ENCODE measurements at places on chromosomes 3 and 15. TPM values are rescaled to one million over a fixed set of nuclear protein-coding genes. Genes with fewer than 3 reads are reported as not detected.

GRCh38 chr3:37221407-37221806 is 47.0 kb upstream of the LRRFIP2 start:
- no peak overlapping the region for H3K4me3 ChIP-seq
- no peaks in the 10 kb centered on the region for H3K36me3 ChIP-seq
- H3K27me3 ChIP-seq: no peaks in the 10 kb centered on the region
- H3K27ac ChIP-seq: no peak overlapping the region
- no peaks in the 10 kb centered on the region for H3K4me1 ChIP-seq

DNA sequence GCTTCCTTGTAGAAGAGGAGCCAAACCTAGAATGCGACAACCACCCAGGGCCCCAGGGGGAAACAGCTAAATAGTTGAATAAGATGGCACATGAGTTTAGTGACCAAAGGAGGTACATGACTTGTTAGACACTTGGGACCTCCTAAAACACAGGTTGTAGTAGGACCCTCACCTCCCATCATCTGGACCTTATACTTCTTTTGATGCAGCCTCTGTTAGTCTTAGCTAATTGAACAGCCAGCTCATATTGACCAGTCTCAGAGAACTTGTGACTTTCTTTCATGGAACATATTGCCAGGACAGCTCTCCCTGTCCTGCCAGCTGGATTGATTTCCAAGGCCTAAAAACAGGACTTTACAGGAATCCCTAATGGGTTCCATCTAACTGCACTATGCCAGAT is 45.0 kb downstream of the SPSB4 start:
- H3K4me1 ChIP-seq: no peaks in the 10 kb centered on the region
- H3K27me3 ChIP-seq: no peaks in the 10 kb centered on the region
- no peaks in the 10 kb centered on the region for H3K36me3 ChIP-seq
- no peak overlapping the region for H3K4me3 ChIP-seq

- peaks cover 52% of the 10 kb centered on the region for H3K4me1 ChIP-seq
- DNase-seq: no peak
- H3K36me3 ChIP-seq: no peaks in the 10 kb centered on the region
- H3K27ac ChIP-seq: no peak overlapping the region
- H3K4me3 ChIP-seq: no peak overlapping the region
Observed at GRCh38 chr3:138938056-138938876, 8.7 kb downstream of the FOXL2 start.

Gene ACKR2
- polyA plus RNA-seq: 0.42 TPM

Gene SYNM
- 4.2 TPM for polyA plus RNA-seq

Gene GOLGA6L7
- polyA plus RNA-seq: not detected

DNA sequence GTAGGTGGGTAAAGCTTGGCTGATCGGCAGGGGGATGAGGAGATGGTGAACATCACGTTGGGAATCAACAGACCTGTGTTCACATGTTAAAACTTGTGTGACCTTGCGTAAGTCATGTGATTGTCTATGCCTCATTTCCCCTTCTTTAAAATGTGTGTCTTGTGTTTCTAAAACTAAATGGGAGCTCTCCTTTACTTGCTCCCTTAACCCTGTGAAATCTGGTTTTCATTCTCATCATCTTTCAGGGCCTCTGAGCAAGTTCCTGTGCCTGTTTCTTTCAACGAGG is 29.7 kb upstream of the IREB2 start:
- DNase-seq: no peak
- H3K4me3 ChIP-seq: no peak overlapping the region
- no peaks in the 10 kb centered on the region for H3K27me3 ChIP-seq
- no peaks in the 10 kb centered on the region for H3K36me3 ChIP-seq
- H3K4me1 ChIP-seq: no peaks in the 10 kb centered on the region

DNA sequence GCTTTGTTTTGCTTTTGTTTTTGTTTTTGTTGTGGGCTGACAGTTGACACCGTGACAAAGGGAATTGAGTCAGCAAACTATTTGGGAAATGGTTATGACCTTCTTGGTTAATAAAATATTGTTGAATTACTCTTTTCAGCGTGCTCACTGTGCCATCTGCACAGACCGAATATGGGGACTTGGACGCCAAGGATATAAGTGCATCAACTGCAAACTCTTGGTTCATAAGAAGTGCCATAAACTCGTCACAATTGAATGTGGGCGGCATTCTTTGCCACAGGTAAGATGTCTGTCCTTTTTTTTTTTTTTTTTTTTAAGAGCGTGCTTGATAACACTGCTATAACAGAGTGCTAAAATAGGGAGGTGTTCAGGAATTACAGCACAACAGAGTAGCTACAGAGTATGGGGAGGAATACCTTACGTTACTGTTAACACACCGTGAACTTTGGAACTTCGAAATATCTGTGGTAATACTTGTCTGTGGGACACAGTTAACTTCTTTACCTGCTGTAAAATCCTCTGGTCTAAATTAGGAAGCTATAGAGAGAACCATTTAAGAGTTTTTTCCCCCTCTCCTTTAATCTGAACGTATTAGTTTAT is 48.2 kb downstream of the PRKCI start:
- H3K27me3 ChIP-seq: no peaks in the 10 kb centered on the region
- no peak overlapping the region for H3K4me3 ChIP-seq
- H3K27ac ChIP-seq: no peak overlapping the region

- H3K4me3 ChIP-seq: no peak overlapping the region
- H3K27me3 ChIP-seq: no peaks in the 10 kb centered on the region
Observed at GRCh38 chr15:98896002-98896721, 111.4 kb downstream of the PGPEP1L start.

GRCh38 chr3:138009476-138010272 is at the start of gene CLDN18:
Gene CLDN18, plus strand, starts transcription at chr3:138010165. Its CDS starts 61 bp downstream, at chr3:138010226.
- no peaks in the 10 kb centered on the region for H3K4me1 ChIP-seq
- no peaks in the 10 kb centered on the region for H3K36me3 ChIP-seq
- no peaks in the 10 kb centered on the region for H3K27me3 ChIP-seq
- H3K4me3 ChIP-seq: no peak within 1 kb of the TSS

Gene ZBTB20
- 0.32 TPM for polyA plus RNA-seq

DNA sequence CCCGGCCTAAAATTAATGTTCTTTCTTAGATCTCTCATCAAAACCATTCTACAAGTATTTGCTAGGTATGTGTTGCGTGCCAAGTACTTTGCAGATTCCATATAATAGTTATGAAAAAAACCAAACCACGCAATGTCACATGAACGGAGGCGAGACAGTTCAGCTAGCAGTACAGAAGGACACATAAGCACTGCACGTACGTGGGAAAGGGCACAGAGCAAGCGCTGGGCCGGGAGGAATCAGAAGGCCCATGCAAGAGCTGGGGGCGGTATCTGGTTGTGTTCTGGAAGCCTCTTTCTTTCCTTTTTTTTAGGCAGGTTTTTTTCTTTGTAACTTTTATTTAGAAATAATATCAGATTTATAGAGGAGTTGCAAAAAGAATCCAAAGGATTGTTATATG is 11.3 kb downstream of the PDIA5 start:
- DNase-seq: no peak
- H3K27ac ChIP-seq: no peak overlapping the region

DNA sequence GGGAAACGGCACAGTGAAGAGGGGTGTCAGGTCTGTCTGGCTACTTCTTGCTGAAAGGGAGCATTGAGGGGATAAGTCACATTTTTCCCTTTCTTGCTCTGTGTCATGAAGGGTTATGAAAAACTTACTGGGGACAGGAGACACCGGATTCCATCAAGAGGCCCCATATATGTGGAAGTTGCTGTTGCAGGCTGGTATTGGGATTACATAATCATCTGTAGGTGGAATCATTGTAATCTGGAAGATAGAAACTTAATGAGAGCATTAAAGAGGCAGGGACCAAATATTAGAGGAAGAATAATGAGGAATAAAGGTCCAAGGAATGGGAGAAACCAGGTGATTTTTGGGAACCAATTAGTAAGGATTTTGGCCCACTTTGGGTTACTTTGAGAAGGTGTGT is 4.2 kb upstream of the TCAIM start:
- no peak for DNase-seq
- H3K27ac ChIP-seq: no peak overlapping the region
- no peaks in the 10 kb centered on the region for H3K36me3 ChIP-seq
- H3K4me3 ChIP-seq: no peak overlapping the region

- peaks cover 8% of the 10 kb centered on the region for H3K4me1 ChIP-seq
- H3K27me3 ChIP-seq: no peaks in the 10 kb centered on the region
- H3K4me3 ChIP-seq: no peak overlapping the region
- no peak for DNase-seq
Observed at GRCh38 chr3:194100856-194101390, 35.0 kb upstream of the HES1 start.

DNA sequence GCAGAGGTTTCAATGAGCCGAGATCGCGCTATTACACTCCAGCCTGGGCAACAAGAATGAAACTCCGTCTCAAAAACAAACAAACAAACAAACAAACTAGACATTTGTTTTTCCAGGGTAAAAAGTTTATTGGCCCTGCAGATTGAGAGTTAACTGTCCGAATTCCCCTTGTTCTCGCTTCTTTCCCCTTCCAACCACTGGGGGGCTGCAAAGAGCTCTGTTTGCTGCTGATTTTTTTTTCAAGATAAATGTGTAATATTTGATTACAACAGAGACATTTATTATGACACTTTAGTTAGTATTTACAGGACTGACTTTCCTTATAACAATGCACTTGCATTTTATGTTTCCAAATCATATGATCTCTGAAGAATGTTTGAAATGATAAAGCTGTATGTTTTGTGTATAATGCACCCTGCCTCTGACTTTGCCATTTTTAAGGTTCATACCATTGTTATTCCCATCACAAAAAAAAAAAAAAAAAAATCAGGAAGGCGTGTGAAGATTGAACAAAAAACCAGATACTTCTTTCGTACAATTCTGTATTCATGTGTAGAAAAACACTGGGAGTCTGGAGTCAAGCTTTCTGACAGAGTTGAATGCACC is 2.8 kb downstream of the CLSTN2 start:
- no peak overlapping the region for H3K27ac ChIP-seq
- DNase-seq: no peak
- H3K4me1 ChIP-seq: peaks cover 7% of the 10 kb centered on the region
- H3K4me3 ChIP-seq: no peak overlapping the region
- H3K36me3 ChIP-seq: no peaks in the 10 kb centered on the region

GRCh38 chr3:73614419-73614818 is 10.3 kb downstream of the PDZRN3 start:
- no peak overlapping the region for H3K4me3 ChIP-seq
- H3K27ac ChIP-seq: no peak overlapping the region
- H3K4me1 ChIP-seq: no peaks in the 10 kb centered on the region
- no peak for DNase-seq
- no peaks in the 10 kb centered on the region for H3K27me3 ChIP-seq

Data from spleen (tissue), 13 donors.